Stimulated activated CD8-positive, alpha-beta memory T cell treated with anti-CD3 and anti-CD28 coated beads, Interleukin-15, amount 100 ng/mL, for 4 hours (primary cell): ENCODE measurements at places on chromosomes 7 and 10.

DNA sequence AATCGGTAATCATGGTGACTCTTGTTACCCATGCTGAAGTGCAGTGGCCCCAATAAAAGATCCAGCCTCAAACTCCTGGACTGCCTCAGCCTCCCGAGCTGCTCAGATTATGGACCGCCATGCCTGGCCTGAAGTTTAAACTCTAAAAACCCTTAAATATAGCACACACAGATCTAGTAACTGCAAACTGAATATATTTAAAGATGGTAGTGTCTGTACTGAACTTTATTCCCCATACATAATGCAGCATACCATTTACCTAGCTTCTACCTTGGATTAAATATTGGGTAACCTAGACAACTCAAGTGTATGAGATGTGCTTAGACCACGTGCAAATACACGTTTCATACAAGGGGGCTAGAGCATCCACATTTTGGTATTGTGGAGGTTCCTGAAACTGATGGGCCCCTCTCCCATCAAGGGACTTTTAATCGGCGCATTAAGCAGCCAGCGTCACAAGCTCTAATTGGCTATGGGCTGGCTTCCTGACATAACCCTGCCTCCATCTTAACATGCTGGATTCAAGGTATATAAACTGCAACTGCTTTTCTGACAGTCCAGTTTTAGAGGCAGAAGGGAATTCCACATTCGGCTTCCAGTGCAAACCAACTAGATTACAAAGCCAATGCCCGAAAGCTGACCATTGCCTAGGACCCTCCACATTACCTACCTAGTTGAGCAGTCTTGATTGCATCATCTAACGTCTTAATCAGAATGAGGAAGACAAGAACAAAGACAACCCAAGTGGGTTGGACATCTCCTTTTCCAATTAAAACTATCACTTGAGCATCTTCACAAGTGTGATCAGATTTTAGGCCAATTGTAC is 13.0 kb downstream of the HNRNPA2B1 start:
- DNase-seq = no peak

GRCh38 chr7:28296571-28297483 is 115.5 kb upstream of the CREB5 start:
- DNase-seq = no peak

DNA sequence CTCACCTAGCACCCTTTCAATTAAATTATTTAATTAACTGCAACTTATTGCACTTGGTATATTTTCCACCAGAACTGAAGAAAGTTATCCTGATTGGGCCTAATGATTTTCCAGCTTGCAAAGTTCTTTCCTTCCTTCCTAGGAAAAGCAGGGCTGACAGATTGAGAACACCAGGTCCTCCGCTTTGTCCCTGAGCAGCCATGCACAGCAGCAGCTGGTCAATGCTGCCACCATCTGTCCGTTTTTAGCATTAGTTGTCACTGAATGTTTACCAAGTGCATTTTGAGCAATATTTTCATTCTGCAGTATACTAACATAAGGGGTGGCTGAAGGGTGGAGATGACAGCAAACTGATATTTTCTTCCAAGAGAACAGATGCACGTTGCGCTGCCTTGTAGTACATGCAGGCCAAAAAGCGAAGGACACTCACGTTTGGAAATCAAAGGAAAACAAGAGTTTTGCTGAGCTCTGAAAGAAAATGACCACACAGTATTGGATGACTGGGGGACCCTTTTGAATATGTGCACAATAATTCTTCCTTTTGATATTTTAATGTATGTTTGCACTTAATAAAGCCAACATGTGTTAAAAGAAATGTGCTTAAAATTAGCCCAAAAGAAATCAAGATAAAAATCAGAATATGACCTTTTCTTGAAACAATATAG is 248.8 kb upstream of the PTN start:
- no peak for DNase-seq

GRCh38 chr7:159078193-159078910 is 66.3 kb downstream of the VIPR2 start:
- DNase-seq = no peak

DNA sequence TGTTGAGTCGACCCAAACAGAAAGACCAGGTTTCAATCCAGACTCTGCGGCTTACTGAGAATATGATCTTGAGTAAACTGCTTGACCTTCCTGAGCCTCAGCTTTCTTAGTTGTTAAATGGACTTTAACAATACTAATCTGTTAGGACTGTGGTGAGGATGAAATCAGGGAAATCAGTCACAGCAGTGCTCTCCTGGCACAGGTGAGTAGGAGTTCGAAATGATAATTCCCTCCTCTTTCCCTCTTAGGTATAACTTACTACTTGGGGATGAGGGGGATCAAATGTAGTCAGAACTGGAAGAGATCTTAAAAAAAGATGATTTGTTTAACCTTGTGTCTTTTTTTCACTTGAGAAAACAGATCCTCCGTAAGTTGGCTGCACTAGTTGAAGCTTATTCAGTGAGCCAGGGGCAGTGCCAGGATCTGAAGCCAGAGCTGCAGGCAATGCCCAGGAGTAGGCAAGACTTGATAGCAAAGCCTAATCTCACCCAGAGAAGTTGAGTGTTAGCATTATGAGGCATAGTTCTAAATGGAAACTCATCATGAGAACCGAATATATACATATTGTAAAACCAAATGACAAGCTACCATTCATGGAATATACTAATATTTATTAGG is 1.8 kb upstream of the MAGI2 start:
- no peak for DNase-seq

DNA sequence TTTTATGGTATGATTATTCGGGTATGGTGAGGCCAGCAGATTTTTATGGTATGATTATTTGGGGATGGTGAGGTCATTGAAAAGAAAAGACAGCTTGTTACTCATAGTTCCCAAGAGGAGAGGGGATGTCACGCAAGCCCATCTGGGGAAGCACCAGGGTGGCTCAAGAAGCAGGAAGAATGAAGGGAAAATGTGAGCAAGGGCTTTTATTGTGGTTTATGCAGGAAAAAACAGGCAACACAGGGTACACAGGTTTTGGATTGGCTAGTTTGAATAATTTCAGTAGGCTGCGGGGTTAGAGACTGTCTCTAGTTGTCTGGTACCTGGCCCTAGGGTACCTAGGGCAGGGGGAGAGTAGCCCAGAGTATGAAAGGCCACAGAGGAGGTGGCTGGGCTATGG is 26.8 kb upstream of the DGKI start:
- DNase-seq = no peak

DNA sequence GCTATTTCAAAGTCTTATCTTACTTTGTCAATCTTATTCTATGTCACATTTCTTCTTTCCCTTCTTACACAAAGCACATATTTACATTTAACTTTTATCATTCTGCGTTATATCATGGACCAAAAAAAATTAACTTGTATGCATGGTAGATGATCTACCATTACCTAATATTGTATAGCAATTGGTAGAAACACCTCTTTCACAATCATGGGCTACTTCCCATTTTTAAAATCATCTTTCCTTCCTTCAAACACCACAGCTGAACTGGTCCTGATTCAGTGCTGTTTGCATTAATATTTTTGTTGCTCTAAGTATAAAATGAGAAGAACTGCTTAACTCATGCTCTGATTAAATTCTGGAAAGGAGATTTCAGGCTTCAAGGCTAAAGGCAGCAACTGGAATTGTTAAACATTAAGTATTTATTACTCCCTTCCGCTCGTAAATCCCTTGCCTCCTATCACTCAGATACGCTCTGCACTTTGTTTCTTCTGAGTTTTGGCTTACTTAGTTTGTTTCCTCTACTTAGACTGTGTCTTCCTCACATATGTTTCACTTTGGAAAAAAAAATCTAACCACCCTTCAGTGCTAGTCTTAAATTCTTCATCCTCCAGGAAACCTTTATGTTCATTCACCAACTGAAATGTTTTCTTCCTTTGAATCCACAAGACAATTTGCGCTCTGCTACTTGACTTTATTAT is 901.4 kb downstream of the PCDH15 start:
- DNase-seq = no peak
